WTC11 (cell line): ENCODE measurements at places on chromosomes 7 and 10. TPM values are rescaled to one million over a fixed set of nuclear protein-coding genes. Genes with fewer than 3 reads are reported as not detected.

TMUB1 gene
- 61.3 to 72.8 TPM (median 62.5 TPM) in 3 replicates for total RNA-seq

LLCFC1 gene
- not detected in 3 replicates for total RNA-seq

ITGA8 gene
- total RNA-seq, result 0.02 TPM in 1 of 3 replicates, not detected in the others

TMEM176B gene
- 1.0 to 1.6 TPM (median 1.3 TPM) in 3 replicates for total RNA-seq

TAC1 gene
- 0.42 to 0.98 TPM (median 0.50 TPM) in 3 replicates for total RNA-seq

GRCh38 chr10:124624895-124625294 lies 119.3 kb downstream of the FAM53B start:
- H3K4me3 ChIP-seq, result no peak overlapping the region
- peaks cover 31% of the 10 kb centered on the region for H3K4me1 ChIP-seq
- peak overlapping the region; percentile 78 for H3K27ac ChIP-seq
- no peak for DNase-seq
- no peaks in the 10 kb centered on the region for H3K36me3 ChIP-seq

- DNase-seq, result no peak
- peaks cover 66% of the 10 kb centered on the region for H3K36me3 ChIP-seq
- H3K27ac ChIP-seq, result no peak overlapping the region
- peaks cover 19% of the 10 kb centered on the region for H3K4me1 ChIP-seq
- H3K4me3 ChIP-seq, result no peak overlapping the region
These were observed 22.2 kb downstream of the MMS19 start for GRCh38 chr10:97475936-97476594.

DNA sequence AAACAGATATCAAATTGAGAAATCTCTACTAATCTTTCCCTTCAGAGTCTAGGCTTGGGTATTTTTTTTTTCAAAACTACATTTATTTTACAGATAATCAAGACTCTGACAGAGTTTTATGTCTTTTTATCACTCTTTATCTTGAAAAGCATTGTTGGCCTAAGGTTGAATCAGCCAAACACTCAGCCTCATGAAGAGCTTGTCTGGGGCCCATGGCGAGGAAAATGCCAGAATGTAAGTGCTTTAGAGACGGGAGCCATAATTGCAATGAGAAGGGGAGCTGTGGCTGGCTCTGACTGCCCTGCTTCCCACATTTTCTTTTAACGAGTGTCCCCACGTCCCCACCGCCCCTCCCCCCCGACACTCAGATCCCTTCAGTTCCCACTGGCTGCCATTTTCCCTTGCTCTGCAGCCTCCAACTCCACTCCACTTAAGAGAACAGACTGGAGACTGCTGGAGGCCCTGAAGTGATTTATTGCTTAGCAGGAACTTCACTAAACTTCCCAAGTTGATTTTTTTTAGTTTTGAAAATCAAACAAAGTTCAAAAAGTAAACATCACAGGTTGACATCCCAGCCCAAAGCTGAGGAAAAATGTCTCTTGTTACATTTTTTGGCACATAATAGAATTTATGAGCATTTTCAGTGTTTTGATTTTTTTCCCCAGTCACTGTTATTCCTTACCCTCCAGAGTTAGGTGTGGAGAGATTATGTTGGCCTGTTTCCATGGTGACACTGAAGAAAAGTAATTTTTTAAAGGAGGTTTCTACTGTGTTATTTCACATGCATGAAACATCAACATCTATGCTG lies 637.5 kb upstream of the GALNT17 start:
- H3K4me3 ChIP-seq, result no peak overlapping the region
- no peak for DNase-seq
- H3K27ac ChIP-seq, result no peak overlapping the region
- no peaks in the 10 kb centered on the region for H3K4me1 ChIP-seq
- H3K36me3 ChIP-seq, result no peaks in the 10 kb centered on the region

DNA sequence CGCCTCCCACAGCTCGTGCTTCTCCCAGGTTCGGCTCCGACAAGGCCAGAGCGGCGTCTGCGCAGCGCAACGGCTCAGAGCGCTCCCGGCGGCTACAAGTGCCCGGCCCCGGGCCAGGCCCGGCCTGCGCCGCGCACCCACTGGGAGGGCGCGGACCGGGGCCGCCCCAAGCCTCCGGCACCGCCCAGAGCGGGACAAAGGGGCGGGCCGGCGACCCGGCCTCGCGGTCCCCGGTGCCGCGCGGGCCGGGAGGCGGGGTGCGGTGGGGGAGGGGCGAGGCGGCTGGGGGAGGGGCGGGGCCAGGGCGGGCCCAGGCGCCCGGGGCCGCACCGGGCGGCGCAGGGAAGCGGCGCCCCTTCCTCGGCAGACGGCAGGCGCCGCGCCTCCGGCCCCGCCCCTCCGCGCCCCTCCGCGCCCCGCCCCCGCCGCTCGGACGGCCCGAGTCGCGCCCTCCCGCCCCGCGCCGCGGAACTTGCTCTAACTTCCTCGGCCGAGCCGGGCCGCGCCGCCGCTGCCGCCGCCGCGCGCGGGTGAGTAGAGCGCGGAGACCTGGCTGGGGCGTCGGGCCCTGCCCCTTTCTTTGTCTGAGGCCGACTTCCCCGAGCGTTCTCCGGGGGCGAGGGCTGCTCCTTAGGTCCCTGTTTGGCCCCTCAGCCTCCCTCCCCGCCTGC lies at the start of gene TSPAN14:
Gene TSPAN14, plus strand, starts transcription at position 469 of the 671 bp plus-strand sequence. CDS start 34,924 bp downstream, outside the sequence.
- peak within 1 kb of the TSS; percentile 84 for H3K27ac ChIP-seq
- peak; percentile 70 for DNase-seq
- H3K4me3 ChIP-seq, result peak within 1 kb of the TSS; percentile 95

DNA sequence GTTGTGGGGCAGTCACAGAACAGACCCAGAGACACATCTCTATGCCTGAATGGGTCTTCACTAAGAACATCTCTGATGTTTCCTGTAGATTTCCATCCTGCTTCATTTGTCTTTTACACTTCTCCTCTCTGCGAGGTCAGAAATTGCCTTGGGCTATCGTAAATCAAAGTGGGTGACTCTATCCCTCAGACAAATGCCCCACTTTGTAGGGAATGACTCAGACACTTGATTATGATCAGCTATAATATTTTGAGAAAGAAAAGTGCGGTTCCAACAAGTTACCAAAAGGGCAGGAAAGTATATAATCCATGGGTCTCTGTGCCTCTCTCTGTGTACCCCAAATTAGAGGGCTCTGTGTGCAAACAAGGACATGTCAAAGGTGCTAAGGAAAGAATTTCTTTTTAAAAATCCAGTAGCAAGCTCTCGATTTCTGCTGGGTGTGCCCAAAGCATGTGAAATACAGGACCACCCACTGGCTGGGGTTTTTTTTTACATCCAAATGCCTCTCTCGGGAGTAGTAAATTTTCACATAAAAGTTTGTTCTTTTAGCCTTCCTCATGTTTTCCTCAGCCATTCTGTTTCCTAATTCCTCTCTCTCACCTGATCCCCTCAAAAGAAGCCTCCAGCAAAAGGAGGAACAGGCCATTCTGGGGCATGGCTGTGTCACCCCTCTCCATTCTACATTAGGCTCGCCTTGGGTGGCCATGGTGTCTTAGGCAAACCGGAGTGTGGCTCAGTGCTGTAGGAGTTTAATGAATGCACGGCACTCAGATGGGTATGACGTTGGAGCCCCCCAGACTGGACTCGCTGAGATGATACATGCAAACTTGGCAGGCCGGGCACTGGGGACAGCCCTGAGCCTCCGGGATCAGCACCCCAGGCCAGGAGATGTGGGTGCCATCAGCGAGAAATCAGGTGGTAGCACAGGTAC lies 6.3 kb upstream of the OPN4 start:
- no peak overlapping the region for H3K27ac ChIP-seq
- no peak for DNase-seq
- H3K4me3 ChIP-seq, result no peak overlapping the region
- H3K27me3 ChIP-seq, result no peaks in the 10 kb centered on the region

GRCh38 chr10:30121401-30121800 lies 62.0 kb upstream of the JCAD start:
- DNase-seq, result no peak
- H3K36me3 ChIP-seq, result no peaks in the 10 kb centered on the region
- H3K4me3 ChIP-seq, result no peak overlapping the region
- H3K27me3 ChIP-seq, result no peaks in the 10 kb centered on the region; the same call in 1 of the 2 replicates

DNA sequence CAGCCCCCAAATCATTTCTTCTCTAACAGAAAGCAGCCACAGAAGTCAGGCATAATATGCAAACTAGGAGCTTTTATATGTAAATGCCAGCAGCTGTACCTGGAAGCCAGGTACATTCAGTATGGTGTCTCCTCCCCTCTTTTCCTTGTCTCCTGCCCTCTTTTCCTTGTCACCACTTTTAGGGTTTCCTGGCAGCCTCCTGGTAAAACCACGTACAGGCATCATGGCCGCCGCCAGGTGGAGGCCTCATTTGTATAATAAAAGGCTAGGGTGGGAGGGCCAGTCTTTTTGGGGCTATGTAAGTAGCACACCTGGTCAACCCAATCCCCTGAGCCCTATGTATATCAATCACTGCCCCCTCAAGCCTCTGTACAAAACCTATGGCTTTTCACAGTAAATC lies 28.7 kb downstream of the PDZD8 start:
- peak overlapping the region; percentile 100 for H3K27ac ChIP-seq
- no peaks in the 10 kb centered on the region for H3K27me3 ChIP-seq
- H3K36me3 ChIP-seq, result peaks cover 4% of the 10 kb centered on the region; the same call in 1 of the 2 replicates
- H3K4me1 ChIP-seq, result peaks cover 75% of the 10 kb centered on the region
- H3K4me3 ChIP-seq, result peak overlapping the region; percentile 64

DNA sequence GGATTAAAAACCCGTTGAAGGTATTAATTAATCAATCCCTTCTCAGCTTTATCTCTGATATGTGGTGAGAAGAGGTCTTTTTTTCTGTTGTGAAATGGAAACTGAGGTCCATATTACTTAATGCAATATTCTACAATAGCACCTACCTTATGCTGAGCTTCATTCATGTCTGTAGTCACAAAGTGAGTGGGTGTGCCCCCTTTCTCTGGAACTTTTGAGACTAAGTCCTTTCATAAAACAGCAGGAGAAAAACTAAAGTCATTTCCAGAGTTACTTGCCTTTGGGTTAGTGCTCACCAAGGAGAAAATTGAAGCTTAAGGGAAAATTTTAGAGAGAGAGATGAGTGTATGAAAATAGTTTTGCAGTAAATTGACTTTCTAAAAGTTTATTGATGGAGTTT lies 61.2 kb downstream of the EXOC4 start:
- H3K27me3 ChIP-seq, result no peaks in the 10 kb centered on the region
- H3K27ac ChIP-seq, result no peak overlapping the region
- 0 out of 2 replicates have a peak, but pooled peaks cover under 1% of the 10 kb centered on the region for H3K36me3 ChIP-seq
- no peaks in the 10 kb centered on the region for H3K4me1 ChIP-seq
- no peak for DNase-seq

DNA sequence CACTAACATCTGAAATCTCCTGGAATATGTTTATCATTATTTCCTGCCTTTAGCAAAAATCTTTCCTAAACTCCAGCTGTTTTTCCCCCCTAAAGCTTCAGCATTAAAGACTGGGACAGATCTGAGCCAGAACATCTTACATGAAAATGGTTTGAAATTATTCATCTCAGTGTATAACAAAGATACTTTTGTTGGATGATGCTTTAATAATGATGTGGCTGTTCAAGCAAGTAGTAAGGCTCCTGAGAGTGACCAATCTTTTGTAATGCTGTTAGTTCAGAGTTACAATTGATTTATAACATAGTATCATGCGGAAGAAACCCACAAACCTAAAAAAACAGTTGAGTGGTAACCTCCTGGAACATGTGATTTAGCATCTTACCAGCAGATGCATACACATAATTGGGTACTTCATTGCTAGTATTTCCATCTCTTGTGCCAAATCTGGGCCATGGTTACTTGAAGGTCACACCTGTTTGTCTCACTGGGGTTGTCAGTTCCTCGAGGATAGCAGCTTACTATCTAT lies 1.5 kb downstream of the BZW2 start:
- peak overlapping the region; percentile 99 for H3K4me3 ChIP-seq
- peaks cover 58% of the 10 kb centered on the region for H3K4me1 ChIP-seq
- no peaks in the 10 kb centered on the region for H3K36me3 ChIP-seq
- no peak overlapping the region for H3K27ac ChIP-seq
- peaks cover 3% of the 10 kb centered on the region for H3K27me3 ChIP-seq

- no peaks in the 10 kb centered on the region for H3K27me3 ChIP-seq
- no peak overlapping the region for H3K27ac ChIP-seq
- H3K4me3 ChIP-seq, result no peak overlapping the region
- no peaks in the 10 kb centered on the region for H3K36me3 ChIP-seq
- DNase-seq, result no peak
These were observed 1231.2 kb downstream of the GATA3 start for GRCh38 chr10:9285690-9286089.

DNA sequence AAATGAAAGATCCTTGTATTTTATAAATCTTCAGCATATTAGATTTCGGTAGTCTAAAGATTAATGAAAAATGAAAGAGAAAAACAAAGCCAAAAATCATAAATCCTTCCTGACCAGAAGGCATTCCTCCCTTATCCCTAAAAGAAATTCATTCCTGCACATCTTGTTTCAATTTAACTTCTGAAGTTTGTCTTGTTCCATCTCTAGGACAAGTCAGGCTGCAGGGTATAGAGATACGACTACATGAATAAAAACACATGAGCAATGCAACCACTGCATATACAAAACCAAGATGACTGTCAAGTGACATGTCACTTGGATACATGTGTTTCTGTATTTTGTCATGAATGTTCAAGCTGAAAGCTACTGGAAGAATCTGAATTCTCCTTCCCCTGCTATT lies 214.9 kb downstream of the JAZF1 start:
- H3K27me3 ChIP-seq, result no peaks in the 10 kb centered on the region
- no peak overlapping the region for H3K27ac ChIP-seq
- no peak overlapping the region for H3K4me3 ChIP-seq
- no peak for DNase-seq
- no peaks in the 10 kb centered on the region for H3K4me1 ChIP-seq
- H3K36me3 ChIP-seq, result no peaks in the 10 kb centered on the region

DNA sequence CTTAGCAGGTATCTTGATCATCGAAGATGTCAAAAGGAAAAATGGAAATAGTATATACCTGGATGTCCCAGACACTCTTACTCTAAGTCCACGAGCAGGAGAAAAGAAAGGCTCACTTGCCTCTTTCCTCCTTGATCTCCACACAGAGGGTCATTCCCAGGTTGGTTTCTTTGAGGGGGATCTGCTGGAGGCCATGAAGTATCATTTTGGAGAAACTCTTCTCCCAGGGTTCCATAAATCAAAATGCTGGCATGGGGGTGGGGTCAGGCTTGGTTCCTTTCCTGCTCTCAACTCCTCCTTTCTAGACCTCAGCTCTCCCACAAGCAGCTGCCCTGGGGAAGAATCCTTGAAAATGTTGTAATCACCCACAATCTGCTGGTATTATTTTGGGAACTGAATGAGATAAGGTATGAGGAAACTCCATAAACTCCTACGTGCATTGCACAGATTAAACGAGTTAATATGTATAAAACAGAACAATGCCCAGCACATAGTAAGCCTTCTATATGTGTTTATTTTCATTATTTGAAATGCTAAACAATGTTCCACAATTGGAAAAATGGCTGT lies 54.4 kb downstream of the PRKCQ start:
- H3K36me3 ChIP-seq, result no peaks in the 10 kb centered on the region
- no peak overlapping the region for H3K4me3 ChIP-seq
- H3K27ac ChIP-seq, result no peak overlapping the region
- no peak for DNase-seq
